Left colon (tissue), 2 donors: ENCODE measurements at places on chromosomes 2 and 18. TPM values are rescaled to one million over a fixed set of nuclear protein-coding genes. Genes with fewer than 3 reads are reported as not detected.

Gene ABCG5
- total RNA-seq = 0.09 TPM

Gene NT5DC4
- not detected for total RNA-seq

Gene CRYGD
- total RNA-seq = not detected

- no peak for DNase-seq
Measured at GRCh38 chr2:237862528-237862895, 3.1 kb downstream of the RAMP1 start.

GRCh38 chr2:208101716-208102631, 22.4 kb downstream of the CRYGD start:
- DNase-seq = no peak

GRCh38 chr2:10541775-10542432, 93.8 kb upstream of the ODC1 start:
- DNase-seq = no peak

DNA sequence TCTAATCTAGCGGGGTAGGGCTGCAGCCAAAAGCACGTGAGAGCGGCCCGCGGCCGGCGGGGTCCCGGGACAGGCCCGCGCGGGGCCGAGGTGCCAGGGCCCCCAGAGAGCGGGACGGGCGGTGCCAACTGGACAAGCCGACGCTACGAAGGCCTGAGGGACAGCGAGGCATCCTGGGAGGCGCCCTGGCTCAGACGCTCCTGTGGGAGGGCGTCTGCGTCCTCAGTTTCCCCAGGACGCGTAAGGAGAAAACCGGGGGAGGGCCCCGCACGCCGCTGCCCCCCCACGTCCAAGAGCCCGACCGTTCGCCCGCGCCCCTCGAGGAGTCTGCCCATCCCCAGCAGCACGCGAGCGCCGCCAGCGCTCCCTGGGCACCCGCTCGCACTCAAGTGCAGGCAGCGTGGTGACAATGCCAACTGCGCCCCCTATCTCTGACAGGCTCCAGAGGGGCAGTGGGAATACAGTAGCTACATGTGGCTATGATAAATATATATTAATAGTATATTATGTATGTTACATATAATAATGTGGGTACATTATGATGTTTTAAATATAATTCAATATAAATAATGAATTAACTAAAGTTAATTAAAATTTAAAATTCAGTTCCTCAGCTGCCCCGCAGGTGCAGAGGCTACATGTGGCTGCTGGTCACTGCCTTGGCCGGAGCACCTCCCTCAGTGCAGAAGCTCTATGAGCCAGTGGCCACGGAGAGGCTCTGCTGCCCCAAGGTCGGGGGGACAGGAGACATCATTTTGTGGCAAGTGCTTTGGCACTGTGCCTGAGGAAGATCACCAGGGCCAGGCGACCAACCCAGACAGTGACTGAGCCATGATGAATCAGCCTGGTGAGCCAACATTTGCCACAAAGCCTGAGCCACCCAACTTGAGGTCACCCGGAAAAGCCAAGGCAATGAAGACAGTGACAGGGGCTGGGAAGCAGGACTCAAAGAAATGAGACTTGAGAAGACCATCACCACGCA, 5.5 kb upstream of the SFT2D3 start:
- peak; percentile 70 for DNase-seq

DNA sequence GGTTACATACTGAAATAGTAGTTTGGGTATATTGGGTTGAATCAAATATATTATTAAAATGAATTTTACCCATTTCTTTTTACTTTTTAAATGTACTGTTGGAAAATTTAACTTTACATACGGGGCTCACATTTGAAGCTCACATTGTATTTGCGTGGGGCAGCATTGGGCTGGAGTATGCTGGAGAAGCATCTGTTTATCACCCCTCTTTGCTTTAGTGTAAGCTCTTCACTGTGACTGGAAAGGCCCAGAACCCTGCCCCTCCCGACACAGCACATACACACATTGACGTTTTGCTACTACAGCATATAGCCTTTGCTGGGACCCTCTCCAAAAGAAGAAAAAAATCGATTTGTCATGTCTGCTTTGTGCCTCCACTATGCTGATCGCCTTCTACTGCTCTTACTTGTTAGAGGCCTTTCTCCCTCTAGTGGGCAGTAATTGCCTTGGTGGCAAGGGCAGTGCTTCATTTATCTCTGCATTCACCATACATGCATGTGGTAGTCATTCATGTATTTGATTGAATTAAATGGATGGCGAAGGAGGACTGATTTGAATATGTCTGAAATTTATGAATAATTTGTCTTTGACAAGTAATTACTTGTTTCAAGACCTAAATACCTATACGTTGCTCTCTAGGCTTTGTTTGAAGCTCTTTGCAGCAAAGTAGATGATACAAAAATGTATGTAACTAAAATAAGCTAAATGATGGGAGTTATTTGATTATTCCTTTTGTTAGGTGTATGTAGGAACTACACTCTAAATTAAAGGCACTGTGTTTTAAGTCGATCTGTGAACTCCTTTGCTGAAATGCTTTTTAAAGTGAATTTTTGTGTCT, 37.4 kb downstream of the VAPA start:
- DNase-seq = no peak

DNA sequence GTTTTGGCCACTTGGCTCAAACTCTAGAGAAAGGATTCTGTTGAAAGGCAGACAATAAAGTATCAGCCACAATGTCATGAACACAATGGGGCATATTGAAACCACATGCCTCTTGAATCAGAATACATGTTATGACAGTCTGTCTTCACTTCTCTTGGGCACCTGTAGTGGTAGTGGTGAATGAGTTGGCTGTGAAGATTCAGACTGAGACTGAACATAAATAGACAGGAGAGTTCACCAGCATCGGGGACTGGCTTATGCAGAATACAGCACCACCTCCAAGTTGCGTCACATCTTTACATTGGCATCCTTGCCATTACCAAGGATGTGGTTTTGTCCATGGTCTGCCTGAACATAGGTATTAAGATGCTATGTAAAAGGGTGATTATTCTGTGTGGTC, 336.8 kb downstream of the MYCN start:
- no peak for DNase-seq
